Esophagus squamous epithelium (tissue), 5 donors: ENCODE measurements at places on chromosomes 2 and 18.

GRCh38 chr2:72394541-72395070, 246.9 kb upstream of the CYP26B1 start:
- no peak for DNase-seq

- no peak for DNase-seq
These were observed 16.4 kb downstream of the GALNT3 start for GRCh38 chr2:165777522-165778186.

- no peak for DNase-seq
These were observed 17.5 kb downstream of the CYRIA start for GRCh38 chr2:16647992-16648617.

DNA sequence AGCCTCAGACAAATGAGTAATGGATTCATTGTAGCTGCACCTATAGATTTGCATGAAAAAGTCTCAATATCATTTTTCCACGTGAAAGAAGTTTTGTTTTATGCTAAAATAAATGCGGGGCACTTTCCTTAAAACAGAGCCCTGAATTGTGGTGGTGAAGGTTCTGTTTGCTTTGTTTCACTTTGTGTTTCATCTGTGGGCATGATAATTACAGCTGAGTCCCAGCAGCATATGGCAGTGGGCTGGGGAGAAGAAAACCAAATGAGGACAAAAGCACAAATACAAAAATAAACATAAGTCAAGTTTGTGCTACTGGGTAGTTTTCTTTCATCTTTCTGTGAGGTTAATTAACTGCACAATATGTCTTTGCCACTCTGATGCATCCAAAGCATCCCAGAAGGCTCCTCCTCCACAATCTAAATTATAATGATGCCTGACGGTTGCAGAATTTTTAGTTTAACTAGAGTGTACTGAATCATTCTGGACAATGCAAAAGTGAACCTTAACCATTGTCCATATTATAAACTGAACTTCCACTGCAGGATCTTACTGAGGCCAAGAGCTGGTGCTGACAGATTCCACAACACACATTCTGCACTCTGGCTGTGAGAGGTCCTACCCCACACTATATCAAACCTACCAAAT, 97.6 kb downstream of the DSC3 start:
- DNase-seq = no peak

DNA sequence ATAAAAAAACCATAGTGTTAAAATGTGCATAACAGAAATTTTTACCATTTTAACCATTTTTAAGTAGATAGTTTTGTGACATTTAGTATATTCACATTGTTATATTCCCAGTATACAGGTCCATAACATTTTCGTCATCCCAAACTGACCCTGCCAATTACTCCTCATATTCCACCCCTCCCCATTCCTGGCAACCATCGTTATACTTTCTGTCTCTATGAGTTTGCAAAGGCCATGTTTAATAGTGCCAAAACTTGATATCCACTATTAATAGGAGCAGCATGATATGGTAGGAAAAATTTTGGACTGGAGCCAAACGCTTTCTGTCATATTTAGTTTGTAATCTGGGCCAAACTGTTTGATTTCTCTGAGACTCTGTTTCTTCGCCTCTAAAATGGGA, 30.9 kb downstream of the PLCL1 start:
- DNase-seq = no peak

GRCh38 chr2:100142393-100142792, at the start of gene AFF3:
AFF3 (minus strand) TSS chr2:100142590; CDS start chr2:100104454, 38,136 bp downstream.
- peak; percentile 9 for DNase-seq

DNA sequence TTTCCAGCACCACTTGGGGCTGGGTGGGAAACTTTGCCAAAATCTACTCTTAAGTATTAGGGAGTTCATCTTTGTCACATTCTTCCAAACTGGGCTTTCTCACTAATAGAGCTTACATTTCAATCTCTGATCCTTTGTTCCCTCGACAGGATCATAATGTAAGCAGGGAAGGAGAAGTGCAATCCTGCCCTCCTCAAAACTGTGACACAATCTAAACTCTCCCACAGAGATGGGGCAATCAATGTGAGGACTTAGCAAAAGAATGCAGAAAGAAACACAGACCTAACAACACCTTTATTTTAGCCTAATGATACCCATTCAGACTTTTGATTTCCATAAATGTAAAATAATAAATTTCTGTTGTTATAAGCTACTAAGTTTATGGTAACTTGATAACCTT, 40.8 kb downstream of the DSEL start:
- no peak for DNase-seq

- DNase-seq = no peak
These were observed 552.3 kb downstream of the KCNJ3 start for GRCh38 chr2:155250800-155251199.

- no peak for DNase-seq
These were observed 20.6 kb upstream of the HAAO start for GRCh38 chr2:42812899-42813479.

DNA sequence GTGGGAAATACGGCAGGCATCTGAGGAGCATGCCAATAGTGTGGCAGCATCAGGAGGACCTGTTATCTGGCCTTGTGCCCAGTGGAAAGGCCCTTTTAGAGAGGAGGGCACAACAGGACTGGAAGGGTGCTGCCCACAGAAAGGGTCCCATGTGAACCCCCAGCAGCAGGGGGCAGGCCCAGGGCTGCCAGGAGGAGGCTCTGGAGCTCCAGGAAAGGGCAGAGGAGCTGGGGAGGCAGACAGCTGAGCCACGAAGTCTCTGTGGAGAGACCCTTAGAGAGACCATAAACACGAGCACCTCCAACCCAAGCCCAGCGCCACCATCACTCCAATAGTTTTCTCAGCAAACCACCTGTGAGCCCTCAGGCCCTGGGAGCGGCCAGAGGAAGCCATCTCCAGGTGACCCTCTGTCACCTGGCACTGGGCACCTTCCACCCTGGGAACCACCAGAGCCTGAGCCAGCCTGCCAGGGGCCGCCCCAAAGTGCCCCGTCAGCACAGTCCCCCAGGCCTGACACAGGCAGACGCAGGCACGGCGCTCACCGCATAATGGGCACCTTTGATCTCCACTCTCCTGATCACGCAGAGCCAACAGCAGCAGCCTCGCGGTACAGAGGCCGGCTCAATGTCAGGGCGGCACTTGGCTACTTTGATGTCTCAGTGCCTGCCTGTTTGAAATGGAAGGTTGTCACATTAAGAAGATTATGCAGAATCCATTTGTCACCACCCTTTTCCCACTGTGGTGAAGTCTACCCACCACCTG, 162.5 kb upstream of the RAB6C start:
- no peak for DNase-seq

GRCh38 chr18:76715012-76715610, 107.2 kb upstream of the ZNF236 start:
- DNase-seq = no peak

DNA sequence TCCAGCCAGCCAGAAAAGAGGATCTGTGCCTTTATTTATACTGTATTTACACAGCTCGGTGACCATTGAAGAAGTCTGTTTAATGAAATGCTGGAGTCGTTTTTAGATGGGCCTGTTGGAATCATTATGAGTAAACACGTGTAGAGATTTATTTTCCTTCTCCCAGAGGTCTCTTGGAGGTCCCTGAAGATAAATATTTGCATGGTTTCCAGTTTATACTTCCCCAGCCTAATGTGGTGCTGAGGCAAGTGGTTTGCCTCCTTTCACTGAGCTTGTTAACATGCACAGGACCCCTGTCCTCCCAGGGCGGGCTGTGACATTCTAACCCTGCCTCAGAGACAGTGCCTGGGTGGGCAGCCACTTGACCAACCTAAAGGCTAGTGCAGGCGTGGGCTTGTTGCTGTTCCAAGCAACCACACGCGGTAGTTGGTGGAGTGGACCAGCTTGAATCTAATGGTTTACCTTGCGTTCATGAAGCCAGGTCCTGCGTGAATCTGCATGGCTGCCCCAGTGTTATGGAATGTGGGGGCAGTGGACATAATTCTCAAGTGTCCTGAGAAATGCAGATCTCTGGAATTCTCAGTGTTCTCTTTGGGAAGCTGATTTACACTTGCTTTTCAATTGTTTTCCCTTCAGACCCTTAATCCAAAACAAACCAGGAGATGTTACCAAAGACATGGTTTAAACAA, 130.2 kb upstream of the DLX2 start:
- DNase-seq = no peak

GRCh38 chr2:11947956-11948355, 201.5 kb downstream of the LPIN1 start:
- DNase-seq = no peak

DNA sequence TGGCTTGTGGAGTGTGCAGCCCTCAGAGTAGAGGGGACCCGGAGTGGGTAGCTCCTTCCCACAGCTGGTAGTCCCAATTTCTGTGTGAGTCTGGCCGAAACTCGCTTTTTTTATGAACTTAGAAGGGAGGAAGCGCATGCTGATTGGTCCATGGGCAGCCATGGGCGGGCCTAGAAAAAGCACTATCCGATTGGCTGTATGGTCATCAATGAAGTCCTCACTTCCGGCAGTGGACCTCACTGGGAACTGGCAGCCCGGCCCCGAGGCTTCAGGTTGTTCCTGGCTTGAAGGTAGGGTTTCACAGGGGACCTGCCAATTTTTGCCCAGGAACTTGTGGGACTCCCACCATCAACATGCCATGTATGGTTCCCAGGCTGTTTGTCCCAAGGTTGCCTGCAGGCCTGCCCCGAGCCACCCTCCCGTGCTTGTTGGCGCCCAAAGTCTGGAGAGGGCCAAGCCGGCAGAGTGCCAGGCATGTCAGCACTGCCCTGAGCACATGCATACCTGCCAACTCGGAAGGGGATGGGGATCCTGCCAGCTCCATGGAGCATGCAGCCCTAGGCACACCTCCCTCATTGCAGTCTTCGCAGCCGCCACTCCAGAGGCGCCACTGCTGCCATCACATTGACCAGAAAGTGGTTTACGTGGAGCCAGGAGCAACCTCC, 98.5 kb downstream of the ATP9B start:
- no peak for DNase-seq

GRCh38 chr2:131058920-131059319, 34.3 kb downstream of the FAM168B start:
- no peak for DNase-seq
